Parietal lobe (tissue), 2 donors: ENCODE measurements at places on chromosomes 7 and 10. TPM values are rescaled to one million over a fixed set of nuclear protein-coding genes. Genes with fewer than 3 reads are reported as not detected.

Gene MGAM2
- 0.31 TPM for total RNA-seq

Gene OR6V1
- total RNA-seq = not detected

Gene FAM237B
- total RNA-seq = not detected

Gene FGL2
- total RNA-seq = 0.63 TPM

Gene STAMBPL1
- 15.0 TPM for total RNA-seq

Gene PRRT4
- total RNA-seq = 2.5 TPM

Gene LDB3
- total RNA-seq = not detected

Gene RSPH10B2
- total RNA-seq = 4.7 TPM

Gene HABP2
- not detected for total RNA-seq

Gene NPTX2
- total RNA-seq = 9.7 TPM

Gene UCN3
- not detected for total RNA-seq

Gene SHLD2
- 26.9 TPM for total RNA-seq

Gene CLEC2L
- total RNA-seq = 1.9 TPM

Gene TLX1
- total RNA-seq = not detected

Gene CALML5
- not detected for total RNA-seq

Gene SORCS1
- 64.2 TPM for total RNA-seq

Gene RGR
- 0.31 TPM for total RNA-seq

Gene ADCY1
- total RNA-seq = 286 TPM

Gene NKX6-2
- total RNA-seq = not detected

Gene GJD4
- not detected for total RNA-seq

Gene SPDYE3
- not detected for total RNA-seq

Gene FKBP6
- not detected for total RNA-seq

Gene CPXM2
- total RNA-seq = 0.31 TPM
